ENCODE measurements at places on chromosomes 12 and 14.

DNA sequence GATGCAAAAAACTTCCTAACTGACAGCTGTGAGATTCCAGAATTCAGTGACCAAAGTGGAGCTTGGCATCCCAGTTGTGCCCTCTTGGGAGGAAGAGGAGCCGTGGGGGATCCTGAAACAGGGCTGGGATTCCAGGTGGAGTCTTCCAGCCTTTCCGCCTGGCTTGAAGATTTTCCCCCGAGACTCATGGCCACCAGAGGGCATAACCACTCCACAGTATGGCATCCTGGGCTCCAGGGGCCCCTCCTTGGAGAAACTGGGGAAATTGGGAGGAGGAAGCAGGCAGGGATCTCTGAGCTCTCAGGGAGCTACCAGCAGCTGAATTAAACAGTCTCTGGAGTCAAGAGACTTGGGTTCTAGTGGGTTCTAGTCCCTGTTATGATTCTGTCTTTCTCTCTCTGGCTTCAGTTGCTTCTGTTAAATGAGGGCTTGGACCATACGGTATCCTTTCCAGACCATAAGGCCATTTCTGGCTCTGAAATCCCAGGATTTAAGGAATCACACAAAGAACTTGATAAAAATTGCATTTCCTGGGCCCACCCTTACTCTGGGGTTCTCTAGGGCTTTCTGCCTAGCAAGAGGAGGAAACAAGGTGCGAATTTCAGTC, 2.6 kb upstream of the TAMALIN start:
- no peak for DNase-seq

GRCh38 chr14:63616015-63616414, 25.7 kb downstream of the WDR89 start:
- no peak for DNase-seq

DNA sequence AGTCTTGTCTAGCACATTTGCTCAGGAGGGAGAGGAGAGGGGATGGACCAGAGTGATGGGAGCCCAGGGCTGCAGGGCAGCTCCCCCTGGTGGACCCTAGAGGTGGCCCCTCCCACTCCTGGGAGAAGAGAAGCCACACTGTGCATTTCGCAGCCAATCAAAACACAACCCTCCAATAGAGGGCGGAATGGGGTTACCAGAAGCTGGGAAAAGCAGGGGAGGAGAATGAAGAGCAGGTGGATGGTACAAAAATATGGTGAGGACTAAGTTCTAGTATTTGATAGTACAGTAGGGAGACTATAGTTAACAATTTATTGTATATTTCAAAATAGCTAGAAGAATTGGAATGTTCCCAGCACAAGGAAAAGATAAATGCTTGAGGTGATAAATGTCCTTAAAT, 23.6 kb downstream of the VASH1 start:
- DNase-seq = peak; percentile 54

GRCh38 chr12:96501908-96502307, 12.5 kb downstream of the CFAP54 start:
- DNase-seq = no peak

- no peak for DNase-seq
Observed at GRCh38 chr12:89946518-89947135, 238.0 kb upstream of the ATP2B1 start.

- no peak for DNase-seq
Observed at GRCh38 chr14:99314623-99315022, 42.6 kb upstream of the BCL11B start.

- no peak for DNase-seq
Observed at GRCh38 chr12:27008081-27008480, 6.1 kb downstream of the TM7SF3 start.

DNA sequence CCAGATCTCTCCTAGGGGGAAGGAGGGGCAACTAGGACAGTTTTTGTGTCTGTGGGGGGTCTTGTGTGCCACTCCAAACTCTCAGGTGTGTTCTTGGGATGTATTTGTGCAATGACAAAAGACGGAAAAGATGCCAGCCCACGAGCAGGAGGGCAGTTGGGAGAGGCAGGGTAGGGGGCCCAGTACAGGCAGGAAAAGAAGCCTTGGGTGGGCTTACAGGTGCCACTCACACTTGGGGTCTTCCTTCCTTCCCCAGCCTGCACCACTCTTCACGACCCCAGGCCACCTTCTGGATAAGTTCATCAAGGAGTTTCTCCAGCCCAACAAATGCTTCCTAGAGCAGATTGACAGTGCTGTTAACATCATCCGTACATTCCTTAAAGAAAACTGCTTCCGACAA, 24.4 kb downstream of the OAS2 start:
- DNase-seq = no peak

GRCh38 chr14:77543637-77544334, 45.2 kb upstream of the ISM2 start:
- DNase-seq = no peak

DNA sequence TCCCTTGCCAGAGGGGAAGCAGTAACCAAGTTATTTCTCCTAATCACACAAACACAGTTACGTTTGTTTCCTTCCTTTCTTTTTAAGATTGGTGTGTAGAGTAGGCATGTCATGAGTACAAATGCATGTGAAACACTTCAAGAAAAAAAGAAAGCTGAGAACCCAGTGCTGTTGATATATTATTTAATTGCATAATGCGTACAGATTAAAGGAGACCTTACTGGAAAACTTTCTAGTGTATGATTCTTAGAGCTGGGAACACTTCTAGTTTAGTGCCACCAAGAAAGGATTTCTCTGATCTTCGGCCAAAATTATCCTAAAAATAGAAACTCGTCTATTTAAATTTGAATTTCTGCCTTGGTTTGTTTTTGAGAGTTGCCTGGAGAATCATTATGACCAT, 365.5 kb downstream of the CCDC91 start:
- DNase-seq = no peak

DNA sequence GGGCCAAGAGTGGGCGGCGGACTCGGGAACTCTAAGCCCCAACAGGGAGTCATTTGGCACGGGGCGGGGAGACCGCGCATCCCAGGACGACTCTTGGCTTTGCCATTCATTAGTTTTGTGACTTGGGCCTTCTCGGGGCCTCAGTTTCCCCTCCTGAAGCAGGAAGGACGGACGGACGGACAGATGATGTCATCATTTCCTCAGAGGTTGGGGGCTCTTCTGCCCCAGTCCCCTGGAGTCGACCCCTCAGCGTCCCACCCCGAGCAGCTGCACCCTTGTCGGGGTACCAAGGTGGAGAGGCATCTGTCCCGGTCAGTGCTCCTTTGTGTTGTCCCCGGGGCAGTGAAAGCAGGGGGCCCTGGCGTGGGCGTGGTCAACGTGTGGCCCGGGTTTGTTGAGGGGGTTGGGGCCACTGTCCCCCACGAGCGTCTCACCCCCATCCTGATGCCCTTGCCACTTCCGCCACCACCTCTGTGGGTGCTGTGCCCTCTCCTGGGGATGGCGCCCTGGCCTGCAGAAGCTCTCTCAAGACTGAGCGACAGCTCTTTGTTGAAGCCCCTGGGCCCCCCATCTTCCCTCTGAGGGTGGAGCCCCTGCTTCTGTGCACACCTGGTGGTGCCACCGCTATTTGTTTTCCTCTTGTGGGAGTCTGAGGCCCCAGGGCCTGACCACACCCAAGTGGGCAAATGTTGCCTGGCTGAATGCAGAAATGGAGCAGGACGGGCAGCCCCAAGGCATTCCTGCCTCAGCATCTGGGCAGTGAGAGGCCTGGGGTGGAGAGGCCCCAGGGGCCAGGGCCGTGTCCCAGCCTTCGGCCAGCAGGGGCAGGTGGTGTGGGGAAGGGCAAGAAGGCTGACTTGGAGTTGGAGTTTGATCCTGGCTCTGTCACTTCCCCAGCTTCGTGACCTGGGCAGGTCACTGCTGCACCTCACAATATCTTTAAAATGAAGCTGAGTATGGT, 896 bp downstream of the HHIPL1 start:
- DNase-seq = no peak

DNA sequence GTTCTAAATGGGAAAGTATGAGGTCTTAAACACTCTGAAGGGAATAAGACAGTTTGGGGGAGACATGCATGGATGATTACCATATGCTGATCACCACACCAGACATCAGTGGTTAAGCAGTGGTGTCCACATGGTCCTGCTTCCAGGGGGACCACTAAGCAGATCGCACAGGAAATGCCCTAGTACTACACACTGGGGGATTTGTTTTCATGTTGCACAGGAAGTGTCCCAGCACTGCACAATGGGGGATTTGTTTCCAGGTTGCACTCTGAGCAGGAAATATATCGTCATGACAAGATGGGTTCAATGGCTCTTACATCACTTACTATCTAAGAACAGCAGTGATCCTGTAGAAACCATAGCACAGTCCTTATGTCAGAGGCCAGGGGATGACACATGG, 245.5 kb downstream of the BCL11B start:
- no peak for DNase-seq

DNA sequence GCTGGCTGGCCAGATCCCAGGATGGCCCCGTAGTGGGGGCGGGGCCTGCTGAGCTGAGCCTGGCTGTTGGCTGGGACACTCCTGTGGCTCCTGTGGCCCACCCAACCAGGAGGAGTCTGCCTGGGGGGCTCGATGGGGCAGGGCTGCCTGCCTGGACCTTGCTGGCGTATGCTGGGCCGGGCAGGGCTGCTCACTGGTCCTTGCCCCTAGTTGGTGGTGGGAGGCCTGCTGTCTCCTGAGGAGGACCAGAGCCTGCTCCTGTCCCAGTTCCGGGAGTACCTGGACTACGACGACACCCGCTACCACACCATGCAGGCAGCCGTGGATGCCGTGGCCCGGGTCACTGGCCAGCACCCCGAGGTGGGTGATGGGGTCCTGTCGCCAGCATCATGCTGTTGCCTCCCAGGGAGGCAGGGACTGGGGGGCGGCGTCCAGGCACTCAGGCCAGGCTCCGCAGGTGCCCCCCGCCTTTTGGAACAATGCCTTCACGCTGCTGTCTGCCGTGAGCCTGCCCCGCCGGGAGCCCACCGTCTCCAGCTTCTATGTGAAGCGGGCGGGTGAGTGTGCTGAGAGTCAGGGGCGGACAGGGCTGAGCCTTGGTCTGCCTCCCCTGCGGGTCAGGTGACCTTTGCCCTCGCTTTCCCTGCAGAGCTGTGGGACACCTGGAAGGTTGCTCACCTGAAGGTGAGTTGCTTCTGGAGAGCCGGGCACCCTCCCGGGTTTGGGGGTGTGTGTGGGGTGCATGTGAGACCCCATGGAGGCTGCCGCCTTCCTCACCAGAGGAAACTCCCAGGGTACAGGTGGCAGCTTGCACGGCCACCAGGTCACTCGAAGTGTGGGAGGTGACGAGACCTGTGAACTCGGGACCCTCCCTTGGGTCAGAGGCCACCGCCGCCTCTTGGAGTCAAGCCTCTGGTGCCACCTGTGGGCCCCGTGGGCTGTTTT, 3.4 kb downstream of the NOC4L start:
- DNase-seq = no peak

GRCh38 chr12:20345866-20346265, 22.5 kb upstream of the PDE3A start:
- DNase-seq = no peak

DNA sequence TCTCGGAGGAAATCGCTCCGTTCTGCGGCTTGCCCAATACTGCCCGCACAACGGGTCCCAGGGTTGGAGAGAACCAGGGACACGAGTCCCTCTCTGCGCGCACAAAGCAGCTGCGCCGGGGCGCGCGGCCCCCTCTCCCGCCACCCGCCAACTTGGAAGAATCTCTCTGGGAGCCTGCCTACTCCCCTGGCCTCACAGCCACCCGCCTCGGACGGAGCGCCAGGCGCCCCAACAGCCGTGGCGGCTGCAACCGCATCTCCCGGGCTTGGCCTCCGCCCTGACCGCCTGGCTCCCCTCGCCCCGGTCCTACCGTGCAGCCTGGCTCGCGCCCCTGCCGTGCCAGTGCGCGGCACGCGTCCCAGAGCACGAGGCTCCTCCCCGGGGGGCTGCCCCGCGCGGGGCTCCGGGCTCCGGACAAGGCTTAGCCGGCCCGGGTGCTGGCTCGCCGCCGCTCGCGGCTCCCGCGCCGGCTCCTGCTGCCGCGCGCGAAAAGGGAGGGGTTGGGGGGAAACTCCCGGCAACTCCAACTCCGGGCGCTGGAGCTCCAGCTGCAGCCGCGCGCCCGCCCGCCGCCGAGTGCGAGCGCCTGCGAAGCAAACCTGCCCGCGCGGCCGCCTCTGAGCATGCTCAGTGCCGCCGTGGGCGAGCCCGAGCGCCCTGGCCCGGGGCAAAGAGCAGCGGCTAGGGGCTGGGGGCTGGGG, at the start of gene STXBP6:
Gene STXBP6 (minus strand): TSS at position 580 of the 701 bp plus-strand sequence. CDS start 75,329 bp downstream, outside the sequence.
- peak; percentile 61 for DNase-seq
